ENCODE measurements at places on chromosomes 1 and 21.

GRCh38 chr1:25167269-25168192 lies 64.8 kb downstream of the SYF2 start:
- no peak for DNase-seq

DNA sequence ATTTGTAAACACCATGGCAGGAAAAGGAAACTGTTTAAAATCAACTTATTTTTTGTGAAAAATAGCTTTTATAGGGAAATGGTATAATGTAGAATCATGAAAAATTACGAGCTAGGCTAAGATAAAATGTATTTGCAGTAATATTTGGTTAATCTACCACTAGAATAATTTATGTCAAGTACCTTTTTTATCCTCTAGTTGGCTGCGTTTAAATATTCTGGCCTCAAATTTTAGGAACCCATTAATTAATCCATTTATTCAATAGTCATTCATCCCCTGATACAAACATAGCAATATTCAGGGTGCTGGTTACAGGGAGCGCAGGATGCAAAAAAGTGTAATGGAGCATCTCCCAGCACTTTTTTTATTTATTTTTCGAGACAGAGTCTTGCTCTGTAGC lies 8.6 kb upstream of the IER5 start:
- DNase-seq, result no peak

DNA sequence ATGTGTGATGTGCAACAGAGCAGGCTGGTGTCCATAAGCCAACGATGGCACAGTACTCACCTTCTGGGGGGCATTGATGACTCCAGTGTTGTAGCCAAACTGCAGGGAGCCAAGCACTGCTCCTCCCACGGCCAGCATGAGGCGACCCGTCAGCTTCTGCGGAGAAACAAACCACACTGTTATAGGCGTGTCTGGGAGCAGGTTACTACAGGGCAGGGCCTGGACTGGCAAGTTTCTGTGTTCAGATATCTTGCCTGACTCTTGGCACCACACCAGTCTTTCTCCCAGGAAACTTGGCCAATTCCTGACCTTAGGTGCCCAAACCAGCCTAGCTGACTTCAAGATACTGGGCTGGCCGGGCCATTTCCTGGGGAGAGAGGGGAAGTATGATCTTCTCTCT lies 15.5 kb downstream of the SLC2A1 start:
- DNase-seq, result no peak

DNA sequence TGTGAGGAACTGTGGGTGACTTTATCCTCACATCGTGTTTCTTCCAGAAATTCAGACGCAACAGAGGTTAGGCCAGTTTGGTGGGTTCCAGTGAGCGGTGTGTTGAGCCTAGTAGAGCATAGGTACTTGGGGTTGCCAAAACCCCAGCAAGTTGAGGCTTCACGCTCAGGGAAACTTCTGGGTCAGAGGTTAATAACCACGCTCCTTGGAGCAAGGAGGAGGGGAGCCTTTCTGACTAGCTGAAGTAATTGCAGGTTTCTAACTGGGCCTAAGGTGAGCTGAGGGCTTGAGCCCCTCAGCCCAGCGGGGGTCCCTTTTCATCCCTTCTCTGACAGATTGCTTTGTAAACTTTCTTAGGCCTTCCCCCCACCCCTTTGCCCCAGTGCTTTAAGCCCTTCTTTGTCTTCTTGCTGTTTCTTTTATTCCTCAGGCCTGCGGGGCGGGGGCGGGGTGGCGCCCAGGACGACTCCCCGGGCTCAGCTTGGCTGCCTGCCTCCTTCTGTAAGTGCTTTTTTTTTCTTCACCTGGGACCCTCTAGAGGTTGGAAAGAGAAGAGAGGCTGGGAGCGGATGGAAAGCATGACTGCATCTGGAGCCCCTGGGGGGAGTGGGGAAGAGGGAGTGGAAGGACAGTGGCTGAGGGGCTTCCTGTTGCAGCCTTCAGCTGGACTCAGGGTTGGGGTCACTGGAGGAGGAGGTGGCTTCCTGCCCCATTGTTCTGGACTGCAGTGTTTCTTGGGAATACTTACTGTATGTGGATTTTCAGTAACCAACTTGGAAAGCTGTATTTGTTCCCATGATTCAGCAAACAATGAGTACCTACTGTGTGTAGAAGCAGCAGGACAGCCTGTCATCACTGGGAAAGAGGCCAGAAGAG lies 1.3 kb upstream of the ZNF436 start:
- peak; percentile 67 for DNase-seq

GRCh38 chr1:156936721-156937220 lies 16.3 kb downstream of the LRRC71 start:
- DNase-seq, result no peak

DNA sequence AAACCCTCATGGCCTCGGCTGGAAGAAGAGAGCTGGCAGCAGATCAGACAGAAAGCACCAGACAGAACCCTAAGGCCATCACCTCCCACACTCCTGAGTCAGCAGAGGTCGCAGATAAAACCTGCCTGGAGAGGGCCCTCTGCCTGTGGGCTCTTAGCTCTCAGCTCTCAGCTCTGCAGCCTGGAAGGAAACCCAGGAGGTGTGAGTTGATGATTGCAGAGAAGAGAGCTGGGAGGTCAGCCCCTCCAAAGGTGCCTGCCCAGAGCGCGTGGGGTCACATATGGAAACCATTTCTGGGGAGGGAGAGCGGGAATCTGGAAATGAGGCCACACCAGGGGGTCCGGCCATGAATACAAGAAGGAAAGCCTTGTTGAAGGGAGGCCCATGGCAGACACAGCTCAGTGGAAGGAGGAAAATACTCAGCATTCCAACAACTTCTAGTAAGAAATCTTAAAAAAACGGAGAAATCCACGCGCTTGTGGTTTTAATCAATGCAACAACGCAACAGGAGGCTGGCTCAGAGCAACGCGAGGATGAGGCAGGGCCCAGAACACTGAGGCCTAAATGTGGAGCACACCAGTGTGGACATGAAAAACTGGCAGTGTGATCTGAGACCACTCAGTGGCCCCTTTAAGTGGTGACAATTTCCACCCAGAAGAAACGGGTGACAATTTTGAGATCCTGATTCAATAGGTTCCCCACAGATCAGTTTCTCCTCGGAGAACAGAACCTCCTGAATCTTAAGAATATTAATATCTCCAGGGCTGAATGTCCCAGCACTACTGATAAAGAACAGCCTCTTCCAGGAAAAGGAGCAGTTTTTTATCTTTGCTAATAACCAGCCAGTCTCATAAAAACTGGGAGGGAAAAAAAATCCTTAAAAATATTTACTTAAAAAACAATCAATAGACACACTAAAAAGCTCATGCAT lies 45.7 kb downstream of the PSMG1 start:
- DNase-seq, result peak; percentile 63

DNA sequence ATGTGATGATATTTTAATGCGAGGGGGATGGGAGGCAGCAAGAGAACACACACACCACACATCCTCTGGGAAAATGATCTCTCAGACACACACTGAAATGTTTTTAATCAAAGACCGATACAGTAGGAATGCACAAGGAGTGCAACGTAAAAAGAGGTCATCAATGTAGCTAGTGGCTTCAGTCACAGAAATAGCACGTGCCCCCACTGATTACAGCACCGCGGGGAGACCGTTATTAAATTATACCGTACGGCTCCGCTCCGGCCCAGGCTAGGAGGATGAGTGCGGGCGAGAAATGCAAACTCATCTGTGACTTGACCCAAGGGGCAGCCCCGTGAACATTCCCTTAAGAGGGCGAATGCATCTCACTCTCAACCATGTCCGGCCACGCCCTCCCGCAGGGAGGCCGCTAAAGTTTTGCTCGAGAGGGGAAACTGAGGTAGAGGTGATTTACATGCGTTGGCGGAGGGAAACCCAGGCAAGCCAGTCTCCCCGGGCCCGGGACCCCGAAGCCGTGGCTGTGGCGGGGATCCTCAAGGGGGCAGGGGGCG lies 552 bp downstream of the UBR4 start:
- peak; percentile 51 for DNase-seq

- peak; percentile 43 for DNase-seq
These were observed 1.5 kb downstream of the ATP8B2 start for GRCh38 chr1:154326546-154327465.

- DNase-seq, result no peak
These were observed 61.7 kb downstream of the KCNN3 start for GRCh38 chr1:154808261-154808908.

DNA sequence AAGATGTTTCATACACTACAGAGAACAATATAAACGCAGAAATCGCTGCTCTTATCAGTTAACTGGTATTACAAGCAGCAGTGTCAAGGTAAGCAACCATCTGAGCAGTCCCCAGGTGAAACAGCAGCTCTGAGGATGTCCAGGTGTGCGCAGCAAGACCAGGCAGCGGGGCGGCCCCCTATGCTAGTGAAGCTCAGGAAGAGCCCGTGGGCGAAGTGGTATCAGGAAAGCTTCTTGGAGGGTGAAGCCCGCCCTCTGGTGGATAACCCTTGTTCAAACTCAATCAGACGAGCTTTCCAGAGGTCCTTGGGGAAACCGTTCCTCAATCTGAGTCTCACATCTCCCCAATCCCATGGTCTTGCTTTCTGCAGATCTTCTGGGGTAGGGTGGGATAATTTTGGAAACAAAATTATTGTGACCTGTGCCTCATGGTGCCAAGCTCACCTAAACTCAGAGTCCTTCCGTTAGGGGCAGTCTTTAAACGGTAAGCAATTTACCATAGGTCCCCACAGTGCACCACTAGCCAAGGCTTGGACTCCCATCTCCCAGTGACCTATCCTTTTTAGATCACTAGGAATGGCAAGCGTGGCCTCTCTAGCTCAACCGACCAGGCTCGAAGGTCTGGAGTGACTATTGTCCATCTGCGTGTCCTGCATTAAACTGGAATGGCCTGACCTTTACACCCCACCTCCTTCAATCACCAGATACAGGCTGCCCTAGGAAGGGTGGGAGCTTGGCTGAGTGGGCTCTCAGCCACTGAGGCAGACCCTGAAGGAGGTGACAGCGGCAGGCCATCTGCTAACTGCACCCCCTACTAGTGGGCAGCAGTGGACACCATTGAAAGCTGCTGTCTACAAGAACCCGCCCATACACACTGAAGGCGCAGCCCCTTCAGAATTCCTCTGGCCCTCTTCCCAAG lies 13.6 kb upstream of the FAM110D start:
- peak; percentile 34 for DNase-seq

- no peak for DNase-seq
These were observed 181.4 kb upstream of the B3GALT2 start for GRCh38 chr1:193367863-193368262.
